ENCODE measurements at places on chromosomes 7 and 10.

DNA sequence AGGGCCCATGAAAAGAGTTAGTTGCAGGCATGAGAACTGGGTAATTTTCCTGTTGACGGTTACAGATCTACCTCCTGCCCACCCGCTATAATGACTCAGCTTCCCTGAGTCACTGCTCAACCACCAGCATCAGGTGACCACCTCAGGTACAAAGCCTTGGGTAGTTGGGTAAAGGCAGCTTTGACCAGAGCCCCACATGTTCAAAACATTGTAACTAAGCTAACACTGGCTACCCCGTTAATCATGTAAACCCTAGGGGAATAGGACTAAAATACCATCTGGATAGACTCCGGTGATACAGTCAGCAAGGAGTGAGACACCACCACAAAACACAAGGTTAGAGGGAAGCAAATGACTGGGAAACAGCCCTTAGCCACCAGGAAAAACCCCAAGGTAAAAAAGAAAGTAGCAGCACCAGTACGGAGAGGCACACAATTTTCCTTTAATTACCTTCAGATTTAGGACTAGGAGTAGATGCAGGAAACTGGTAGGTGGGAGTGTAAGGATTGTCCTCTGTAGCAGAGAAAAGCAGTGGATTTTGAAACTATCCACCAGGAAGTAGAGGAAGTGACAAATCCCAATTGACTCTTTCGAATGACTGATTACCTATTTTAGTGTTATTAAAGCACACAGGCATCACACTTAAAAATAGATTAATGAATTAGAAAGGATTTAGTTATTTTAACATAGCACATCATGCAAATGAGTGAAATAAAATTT, 103.5 kb upstream of the PDLIM1 start:
- peak; percentile 5 for DNase-seq

DNA sequence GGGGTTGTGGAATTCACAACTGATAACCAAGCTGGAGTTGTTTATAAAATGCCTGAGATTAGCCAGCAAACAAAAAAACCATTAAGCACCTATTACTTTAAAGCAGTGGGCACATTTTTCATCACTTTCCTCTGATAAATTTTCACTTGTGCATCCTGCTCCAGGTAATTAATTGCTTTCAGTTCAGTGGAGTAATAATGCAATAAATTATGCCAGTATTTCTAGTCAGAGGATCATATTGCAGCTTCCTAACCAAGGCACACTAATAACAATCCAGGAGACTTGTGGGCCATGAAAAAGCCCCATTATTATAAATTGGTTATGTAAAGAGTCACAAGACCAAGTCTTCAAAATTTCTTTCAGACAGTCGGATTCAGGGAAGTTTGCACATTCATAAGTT, 193.2 kb downstream of the LRMDA start:
- no peak for DNase-seq

DNA sequence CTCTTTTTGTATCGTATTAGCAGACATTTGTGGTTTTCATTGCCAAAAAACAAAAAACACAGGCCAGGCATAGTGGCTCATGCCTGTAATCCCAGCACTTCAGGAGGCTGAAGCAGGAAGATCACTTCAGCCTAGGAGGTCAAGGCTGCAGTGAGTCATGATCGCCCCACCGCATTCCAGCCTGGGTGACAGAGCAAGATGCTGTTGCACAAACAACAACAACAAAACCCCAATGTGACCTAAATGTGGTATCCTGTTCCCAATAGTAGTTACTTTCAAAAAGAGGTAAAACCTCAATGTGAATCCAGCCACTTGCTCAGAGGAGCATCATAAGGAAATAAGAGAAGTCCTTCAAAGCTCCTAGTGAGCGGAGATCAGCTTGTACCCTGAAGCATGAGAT, 45.8 kb upstream of the SKAP2 start:
- DNase-seq: no peak

- no peak for DNase-seq
Observed at GRCh38 chr7:85424298-85424697, 237.4 kb upstream of the SEMA3D start.

GRCh38 chr10:107747851-107748250, 583.3 kb upstream of the SORCS1 start:
- no peak for DNase-seq

- DNase-seq: no peak
Observed at GRCh38 chr10:31599626-31600504, 280.8 kb downstream of the ZEB1 start.

DNA sequence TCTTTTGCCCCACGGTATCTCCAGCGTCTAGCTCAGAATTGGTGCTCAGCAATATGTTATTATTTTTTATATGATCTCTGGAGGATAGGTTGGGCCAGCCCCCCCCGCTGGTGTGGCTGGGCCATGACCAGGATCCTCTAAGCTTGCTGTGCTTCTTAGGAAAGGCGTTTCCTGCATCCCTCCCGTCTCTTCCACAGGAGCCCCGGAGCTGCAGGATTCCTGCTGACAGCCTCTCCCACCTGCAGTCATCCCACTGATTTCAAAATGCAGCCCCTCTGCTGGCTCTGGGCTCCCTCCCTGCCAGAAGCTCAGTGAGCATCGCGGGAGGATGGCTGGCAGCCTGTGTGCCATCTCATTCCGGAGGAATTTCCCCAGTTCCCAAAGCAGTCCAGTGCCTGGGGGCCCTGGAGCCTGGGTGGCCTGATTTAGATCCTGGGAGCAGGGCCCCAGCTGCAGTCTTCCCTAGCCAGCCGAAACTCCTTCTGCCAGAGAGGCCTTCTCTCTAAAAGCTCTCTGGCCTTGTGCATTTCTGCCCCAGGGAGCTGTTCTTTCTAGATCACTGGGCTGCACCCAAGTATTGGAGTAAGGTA, 21.8 kb upstream of the GOLGA7B start:
- no peak for DNase-seq

- DNase-seq: no peak
Observed at GRCh38 chr10:33883881-33884280, 549.4 kb upstream of the NRP1 start.

DNA sequence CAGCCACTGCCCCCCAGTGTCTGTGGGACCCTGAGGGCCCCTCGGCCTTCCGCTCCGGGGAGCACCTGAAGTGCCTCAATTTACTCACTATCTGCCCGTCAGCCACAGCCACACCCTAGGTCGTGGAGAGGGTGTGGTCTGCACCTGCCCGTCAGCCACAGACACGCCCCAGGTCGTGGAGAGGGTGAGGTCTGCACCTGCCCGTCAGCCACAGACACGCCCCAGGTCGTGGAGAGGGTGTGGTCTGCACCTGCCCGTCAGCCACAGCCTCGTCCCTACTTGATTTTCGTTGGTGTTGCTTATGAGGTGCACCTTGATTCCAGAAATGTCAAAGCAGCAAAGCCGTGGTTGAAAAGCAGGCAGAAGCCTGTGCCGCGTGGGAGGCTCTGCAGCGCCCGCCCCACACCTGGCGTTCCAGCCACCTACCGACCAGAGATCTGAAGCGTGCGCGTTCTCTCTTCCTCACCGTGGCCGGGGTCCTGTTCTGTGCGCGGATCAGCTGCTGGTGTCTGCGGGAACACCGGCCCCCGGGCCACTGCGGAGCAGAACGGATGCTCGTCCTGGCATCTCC, 101.6 kb downstream of the DYNC2I1 start:
- DNase-seq: peak; percentile 28

DNA sequence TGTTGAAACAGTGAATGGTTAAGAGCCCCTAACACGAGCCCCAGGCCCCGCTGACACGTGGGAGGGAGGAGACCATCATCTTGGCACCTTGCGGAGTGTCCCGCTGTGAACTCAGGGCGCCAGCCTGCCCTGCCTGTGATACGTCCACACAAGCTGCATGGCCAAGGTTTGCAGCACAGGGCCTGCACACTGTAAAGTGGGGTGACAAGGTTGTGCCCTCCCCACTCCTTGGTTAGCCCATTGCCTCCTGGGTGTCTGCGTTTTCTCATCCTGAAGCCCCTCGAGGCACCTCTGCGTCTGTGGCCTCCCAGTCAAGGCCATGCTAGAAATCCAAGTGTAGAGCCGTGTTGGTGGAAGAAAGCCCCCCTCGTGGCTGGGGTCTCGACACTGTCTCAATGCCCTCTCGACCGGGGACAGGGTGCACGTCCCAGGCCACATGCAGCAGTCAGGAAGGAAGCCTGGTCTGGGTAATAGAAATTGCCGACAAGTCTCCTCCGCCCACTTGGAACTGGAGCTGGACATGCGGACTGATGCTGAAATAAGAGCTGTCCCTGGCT, 192.1 kb downstream of the DNAJB6 start:
- no peak for DNase-seq

DNA sequence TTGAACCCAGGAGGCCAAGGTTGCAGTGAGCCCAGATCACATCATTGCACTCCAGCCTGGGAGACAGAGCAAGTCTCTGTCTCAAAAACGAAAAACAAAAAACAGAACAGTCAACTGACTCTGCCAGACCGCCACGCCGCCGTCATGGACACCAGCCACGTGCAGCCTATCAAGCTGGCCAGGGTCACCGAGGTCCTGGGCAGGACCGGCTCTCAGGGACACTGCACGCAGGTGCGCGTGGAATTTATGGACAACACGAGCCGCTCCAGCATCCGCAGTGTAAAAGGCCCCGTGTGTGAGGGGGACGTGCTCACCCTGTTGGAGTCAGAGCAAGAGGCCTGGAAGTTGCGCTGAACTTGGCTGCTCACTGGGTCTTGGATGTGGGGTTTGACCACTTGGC, 470.0 kb downstream of the CALN1 start:
- no peak for DNase-seq

DNA sequence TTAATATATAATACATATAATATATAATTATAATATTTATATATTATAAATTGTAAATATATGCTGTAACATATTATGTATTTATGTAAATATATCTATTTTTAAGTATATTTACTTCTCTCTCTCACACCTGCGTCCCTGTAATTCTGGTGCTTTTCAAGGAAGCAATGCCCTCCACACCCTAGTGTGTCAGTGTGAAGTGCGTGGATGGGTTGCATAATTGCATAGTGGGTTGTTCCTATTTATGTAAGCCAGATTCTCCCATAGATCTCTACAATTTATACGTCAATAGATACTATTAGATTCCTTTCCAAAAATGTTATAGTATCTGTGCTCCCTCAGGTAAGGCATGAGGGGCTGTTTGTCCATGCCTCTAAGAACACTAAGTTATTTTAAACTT, 49.9 kb upstream of the CPN1 start:
- no peak for DNase-seq

Measured in stimulated activated CD8-positive, alpha-beta memory T cell treated with anti-CD3 and anti-CD28 coated beads, Interleukin-2, amount 100 ng/mL, for 48 hours (primary cell).